CD4-positive, alpha-beta T cell treated with Interleukin-12 subunit alpha and Interleukin-12 subunit beta, for 1 hour (primary cell): ENCODE measurements at places on chromosomes 12 and 14.
A peak's percentile ranks its signal among the peaks of the same experiment; 100 is the strongest.

- peak; percentile 1 for DNase-seq
These were observed 30.1 kb downstream of the CLEC1A start for GRCh38 chr12:10068644-10069043.

GRCh38 chr12:116603546-116604177, 44.5 kb downstream of the MAP1LC3B2 start:
- DNase-seq: no peak

- no peak for DNase-seq
These were observed 293.2 kb downstream of the DPF3 start for GRCh38 chr14:72600551-72601330.

DNA sequence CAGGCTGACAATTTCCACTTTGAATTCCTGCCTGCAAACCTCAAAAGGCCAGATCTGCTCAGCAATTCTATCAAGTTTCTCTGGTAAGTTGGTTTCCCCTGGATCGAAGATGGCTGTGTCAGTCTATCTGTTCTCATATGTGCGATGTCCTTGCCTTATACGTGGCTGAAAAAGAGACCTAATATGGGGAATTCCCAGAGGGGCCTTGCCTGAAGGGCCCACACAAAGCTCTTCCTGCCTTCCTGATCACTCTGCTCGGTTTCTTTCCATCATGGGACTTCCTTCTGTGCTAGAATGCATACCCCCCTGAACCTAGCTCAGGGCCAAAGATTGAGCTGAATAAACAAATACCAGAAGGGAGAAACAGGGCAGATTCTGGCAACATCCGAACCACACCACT, 13.2 kb downstream of the TCL1B start:
- no peak for DNase-seq

DNA sequence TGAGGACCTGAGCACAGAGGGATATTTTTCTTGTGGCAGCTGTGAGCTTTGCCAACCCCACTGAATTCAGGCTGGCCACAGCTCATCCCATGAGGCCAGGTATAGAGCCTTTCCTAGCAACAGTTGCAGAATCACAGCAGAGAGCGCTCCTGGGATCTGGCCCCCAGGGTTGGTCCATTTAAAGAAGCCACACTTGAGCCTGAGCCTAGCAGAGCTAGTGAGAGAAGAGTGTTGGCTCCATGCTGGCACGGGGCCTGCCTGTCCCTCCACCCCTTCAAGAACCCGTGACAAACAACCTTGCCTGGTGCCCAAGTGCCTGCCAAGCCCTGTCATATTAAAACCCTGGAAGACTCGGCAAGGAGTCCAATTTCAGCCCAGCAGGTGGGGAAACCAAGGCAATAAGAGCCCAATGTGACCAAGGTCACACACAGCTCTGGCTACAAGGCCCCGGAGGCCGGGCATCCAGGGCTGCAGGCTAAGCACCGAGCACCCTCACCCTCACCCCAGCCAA, 91.6 kb downstream of the LRRC74A start:
- no peak for DNase-seq

DNA sequence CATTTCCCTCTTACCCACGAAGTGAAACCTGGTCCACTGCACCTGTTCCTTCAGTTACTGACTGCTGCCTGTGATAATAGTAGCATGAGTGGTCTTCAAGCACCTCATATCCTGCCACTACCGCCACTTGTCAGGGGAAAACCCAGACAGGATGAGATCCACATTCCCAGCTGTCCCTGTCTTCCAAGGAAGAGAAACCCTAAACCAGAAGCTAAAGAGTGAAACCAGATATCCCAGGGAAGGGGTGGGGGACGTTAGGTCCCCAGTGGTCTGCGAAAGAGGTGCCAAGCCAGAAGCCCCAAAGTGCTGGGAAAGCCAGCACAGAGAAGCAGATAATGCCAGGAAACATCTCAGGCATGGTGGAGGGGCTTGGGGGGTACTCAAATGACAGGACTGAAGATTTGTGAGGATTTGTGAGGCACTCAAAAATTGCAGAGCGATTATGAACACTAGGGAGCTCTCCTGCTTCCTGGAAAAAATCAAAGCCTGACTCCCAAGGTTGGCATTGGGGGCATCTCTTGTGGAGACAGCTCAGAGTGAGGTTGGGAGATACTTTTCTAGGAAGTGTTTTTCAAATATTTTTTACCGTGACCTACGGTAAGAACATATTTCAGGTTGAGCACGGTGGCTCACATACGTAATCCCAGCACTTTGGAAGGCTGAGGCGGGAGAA, 77.9 kb downstream of the TMEM30B start:
- no peak for DNase-seq

- DNase-seq: no peak
These were observed 23.2 kb upstream of the BMAL2 start for GRCh38 chr12:27309293-27309994.

DNA sequence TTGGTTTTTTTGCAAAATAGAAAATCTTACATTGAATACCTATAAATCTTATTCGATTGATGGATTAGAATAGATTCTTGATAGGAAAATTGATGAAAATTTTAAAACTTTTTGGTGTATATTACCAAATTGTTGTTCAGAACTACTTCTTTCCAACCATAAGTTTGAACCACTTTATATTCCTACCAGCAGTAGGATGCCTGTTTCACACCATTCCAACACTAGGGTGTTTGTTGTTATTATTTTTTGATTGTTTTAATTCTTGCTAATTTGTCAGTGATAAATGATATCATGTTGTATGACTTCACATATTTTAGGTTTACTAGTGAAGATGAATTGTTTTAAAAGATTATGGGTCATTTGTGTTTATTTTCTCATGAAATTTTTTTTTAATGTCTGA, 43.4 kb downstream of the UTP20 start:
- no peak for DNase-seq

- no peak for DNase-seq
These were observed 62.2 kb downstream of the SOX5 start for GRCh38 chr12:23887055-23887835.

- DNase-seq: no peak
These were observed 18.0 kb upstream of the PARP11 start for GRCh38 chr12:3891201-3891600.

DNA sequence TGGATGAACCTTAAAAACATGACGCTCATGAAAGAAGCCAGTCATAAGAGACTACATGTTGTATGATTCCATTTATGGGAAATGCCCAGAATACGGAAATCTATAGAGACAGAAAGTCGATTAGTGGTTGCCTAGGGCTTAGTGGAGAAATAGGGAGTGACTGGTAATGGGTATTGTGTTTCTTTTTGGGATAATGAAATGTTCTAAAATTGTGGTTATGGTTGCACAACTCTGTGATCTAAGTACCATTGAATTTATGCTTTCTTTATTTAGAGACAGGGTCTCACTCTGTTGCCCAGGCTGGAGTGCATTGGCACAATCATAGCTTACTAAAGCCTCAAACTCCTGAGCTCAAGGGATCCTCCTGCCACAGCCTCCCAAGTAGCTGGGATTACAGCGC, 8.0 kb downstream of the RBMS2 start:
- no peak for DNase-seq

GRCh38 chr12:54199034-54199433, 10.2 kb upstream of the SMUG1 start:
- DNase-seq: no peak

GRCh38 chr14:57189070-57189469, 79.6 kb downstream of the EXOC5 start:
- no peak for DNase-seq

GRCh38 chr14:79906994-79907393, 304.3 kb downstream of the DIO2 start:
- DNase-seq: no peak

DNA sequence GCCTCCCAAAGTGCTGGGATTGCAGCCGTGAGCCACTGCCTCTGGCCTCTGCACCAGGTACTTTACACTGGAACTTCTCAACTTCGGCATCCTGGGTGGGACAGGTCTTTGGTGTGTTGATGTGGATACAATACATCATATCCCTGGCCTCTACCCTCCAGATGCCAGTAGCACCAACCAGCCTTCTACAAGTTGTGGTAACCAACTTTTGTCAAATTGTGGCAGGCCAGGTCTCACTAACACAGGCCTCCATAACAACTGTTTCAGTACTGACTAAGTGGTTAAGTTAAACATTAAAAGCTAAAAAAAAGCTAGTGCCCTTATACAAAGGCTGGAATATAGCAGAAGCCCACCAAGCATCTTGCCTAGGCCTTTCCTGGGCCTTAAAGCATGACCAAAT, 232.9 kb downstream of the PCNX1 start:
- no peak for DNase-seq

DNA sequence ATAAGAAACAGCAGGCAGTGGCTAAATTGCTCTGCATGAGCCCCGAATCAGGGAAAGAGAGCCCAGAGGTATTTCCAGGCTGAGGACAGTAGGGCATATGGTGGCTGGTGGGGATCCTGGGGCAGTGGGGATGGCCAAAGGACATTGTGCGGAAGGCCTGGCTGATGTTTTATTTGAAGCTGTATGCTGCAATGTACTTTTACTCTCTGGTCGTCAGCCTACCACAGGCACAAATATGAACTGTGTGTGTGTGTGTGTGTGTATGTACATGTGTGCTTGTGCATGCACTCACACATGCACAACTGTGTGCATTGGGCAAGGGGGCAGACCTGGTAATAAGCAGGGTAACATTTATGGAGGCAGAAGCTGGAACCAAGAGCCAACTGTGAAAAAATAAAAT, 74.7 kb upstream of the GZMB start:
- DNase-seq: no peak

DNA sequence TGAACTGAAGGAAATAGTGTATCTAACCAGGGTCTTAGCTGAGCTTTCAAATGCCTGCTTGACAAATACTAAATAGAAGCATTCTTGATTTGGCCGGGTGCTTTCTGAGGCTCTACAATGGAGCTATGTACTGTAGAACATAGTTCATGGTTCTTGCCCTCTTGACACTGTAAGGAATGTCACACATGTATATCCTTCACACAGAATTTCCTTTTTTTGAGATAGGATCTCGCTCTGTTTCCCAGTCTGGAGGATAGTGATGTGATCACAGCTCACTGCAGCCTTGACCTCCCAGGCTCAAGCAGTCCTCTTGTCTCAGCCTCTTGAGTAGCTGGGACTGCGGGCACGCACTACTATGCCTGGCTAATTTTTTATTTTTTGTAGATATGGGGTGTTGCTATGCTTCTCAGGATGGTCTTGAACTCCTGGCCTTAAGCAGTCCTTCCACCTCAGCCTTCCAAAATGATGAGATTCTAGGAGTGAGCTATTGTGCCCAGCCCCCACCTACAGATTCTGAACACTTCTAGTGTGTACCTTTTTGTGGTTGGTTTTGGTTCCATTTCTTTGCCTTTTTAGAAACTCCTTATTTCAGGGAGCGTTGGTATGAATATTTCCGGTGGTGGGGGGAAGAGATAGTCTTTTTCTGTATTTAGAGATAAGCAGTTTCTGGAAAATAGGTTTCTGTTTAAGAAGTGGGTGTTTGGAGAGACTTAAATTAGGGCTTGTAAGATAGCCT, 4.2 kb downstream of the MLXIP start:
- DNase-seq: no peak

DNA sequence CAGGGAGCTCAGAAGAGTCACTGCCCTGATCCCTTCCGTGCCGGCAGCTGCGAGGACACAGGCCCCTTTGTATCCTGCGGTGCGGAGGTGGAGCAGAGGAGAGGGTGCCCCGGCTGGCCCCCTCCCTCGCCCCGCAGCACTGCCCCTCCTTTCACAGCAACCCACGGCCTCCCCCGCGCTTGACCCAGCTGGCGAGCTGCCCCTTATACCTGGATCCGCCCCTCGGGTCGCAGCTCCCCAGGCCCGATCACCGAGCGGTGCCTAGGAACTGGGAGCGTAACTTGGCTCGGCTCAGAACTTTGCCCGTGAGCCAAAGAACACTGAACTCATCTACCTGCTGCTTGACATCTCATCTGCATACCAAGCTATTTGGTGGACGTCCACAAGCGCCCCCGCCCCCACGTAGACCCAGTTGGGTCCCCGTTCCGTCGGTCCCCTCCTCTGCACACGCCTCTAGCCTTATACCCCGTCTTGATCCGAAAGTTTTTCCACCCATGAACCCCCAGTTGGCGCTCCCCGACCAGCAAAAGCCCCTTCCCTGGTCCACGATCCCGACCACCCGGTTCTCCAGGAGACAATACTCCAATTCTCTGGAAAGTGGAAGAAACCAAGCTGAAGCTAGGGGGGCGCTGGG, 697 bp upstream of the DNAJC14 start:
- DNase-seq: peak; percentile 26

GRCh38 chr14:99749142-99749541, 44.1 kb upstream of the EML1 start:
- no peak for DNase-seq
